ENCODE measurements at places on chromosomes 6 and 20. TPM values are rescaled to one million over a fixed set of nuclear protein-coding genes. Genes with fewer than 3 reads are reported as not detected.

The SNTA1 gene
- 5.3 TPM for total RNA-seq

DNA sequence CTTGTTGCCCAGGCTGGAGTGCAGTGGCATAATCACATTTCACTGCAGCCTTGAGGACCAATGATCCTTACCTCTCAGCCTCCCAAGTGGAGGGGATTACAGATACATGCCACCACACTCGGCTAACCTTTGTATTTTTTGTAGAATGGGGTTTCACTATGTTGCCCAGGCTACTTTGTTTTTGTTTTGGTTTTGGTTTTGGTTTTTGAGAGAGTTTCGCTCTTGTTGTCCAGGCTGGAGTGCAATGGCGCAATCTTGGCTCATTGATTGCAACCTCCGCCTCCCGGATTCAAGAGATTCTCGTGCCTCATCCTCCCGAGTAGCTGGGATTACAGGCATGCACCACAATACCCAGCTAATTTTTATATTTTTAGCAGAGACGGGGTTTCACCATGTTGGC lies 105.5 kb downstream of the BMP7 start:
- DNase-seq = no peak

GRCh38 chr6:123415844-123416468 lies 220.8 kb downstream of the TRDN start:
- peak; percentile 60 for DNase-seq

GRCh38 chr6:73364549-73364948 lies 2.1 kb downstream of the KHDC3L start:
- no peak for DNase-seq

GRCh38 chr6:43747784-43748183 lies 22.2 kb upstream of the VEGFA start:
- no peak for DNase-seq

DNA sequence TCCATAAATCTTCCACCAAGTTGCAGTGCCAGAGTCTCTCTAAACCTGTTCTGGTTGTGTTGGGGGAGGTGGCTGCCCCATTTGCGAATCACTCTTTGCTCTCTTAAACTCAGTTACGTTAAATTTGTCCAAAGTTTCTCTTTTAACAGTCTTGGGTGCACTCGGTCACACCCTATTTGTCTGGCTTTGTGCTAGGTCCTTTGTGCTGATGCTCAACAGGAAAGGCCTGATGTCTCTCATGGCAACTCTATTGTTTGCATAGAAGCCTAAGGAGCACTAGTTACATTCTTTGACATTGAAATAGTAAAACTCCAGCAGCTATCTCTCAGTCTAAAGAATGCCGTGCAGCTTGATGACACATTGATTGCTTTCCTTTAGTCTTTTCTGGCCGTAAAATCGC lies 105.1 kb downstream of the TRMT11 start:
- DNase-seq = no peak
